NCI-H1105 treated with DMSO at 0.1 percent for 48 hours (cell line): ENCODE measurements at places on chromosomes 12 and 14.

DNA sequence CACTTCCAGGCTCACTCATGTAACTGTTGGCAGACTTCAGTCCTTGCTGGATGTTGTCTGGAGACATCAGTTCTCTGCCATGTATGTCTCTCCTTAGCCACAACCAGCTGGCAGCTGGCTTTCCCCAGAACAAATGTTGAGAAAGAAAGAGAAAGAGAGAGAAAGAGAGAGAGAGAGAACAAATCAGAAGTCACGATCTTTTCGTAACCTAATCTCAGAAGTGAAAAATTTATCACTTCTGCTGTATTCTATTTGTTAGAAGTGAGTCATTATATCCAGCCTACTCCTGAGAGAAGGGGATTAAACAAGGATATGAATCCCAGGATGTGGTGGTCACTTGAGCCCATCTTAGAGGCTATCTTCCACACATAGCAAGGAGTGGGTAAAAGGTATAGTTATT is 101.2 kb downstream of the BTG1 start:
- DNase-seq: no peak

GRCh38 chr12:110756611-110757010 is 13.9 kb upstream of the PPP1CC start:
- no peak for DNase-seq

DNA sequence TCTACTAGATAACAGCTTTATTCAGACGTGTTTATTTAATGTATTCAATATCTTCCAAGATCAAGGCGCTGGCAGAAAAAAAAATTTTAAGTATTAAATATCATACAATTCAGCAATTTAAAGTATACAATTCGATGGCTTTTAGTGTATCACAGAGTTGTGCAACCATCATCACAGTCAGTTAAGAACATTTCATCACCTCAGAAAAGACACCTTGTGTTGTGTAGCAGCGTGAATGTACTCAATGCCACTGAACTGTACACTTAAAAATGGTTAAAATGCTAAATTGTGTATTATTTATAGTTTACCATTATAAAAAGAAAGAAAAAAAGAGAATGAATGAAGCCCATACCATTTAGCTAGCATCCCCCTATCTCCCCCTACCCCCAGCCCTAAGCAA is 96.4 kb downstream of the RIN3 start:
- no peak for DNase-seq

DNA sequence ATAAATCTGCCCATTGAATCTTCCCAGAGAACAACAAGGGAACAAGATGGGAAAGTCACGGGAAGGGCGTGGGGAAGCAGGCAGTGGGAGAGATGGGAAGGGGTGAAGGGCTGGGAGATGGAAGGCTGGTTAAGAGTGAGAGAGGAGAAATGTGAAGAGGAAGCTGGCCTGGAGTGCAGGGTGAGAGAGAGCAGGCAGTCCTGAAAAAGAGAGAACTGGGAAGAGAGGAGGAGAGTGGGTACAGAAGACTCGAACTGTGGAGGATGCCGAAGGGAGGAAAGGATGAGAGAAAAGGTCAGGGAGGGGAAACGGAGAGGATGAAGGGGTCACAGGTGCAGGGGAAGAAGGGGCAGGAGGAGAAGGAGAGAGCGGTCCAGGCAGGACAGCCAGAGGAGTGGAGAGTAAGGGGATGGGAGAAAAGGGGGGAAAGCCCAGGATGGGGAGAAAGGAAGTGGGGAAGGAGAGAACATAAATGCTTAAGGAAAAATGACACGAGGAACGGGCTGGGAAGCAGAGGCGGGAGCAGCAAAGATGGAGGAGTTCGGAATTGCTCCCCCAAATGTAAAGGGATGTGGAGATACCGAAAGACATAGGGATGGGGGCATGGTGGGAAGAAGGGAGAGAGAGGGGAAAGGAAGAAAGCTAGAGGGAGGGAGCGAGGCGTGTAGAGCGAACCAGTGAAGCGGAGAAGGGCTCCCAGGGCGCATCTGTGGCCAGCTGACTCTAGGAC is 1.2 kb downstream of the PIANP start:
- DNase-seq: no peak

DNA sequence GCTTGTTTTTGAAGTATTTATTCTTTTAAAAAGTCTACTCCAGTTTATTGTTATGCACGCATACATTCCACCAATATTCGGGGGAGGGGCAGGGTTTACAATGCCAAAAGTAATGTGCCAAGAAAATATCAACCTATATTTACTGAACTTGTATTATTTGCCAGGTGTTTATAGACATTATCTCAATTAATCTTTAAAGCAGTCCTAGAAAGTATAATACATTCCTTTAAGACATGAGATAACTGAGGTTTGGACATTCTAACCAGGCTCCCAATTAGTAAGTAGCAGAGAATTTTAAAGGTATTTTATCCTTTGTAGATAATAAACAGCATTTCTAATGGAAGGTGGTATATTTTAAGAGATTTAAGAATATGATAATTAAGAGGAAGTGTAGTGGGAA is 124.5 kb upstream of the LRIG3 start:
- no peak for DNase-seq

- DNase-seq: no peak
These were observed 82.3 kb downstream of the SYNE3 start for GRCh38 chr14:95434121-95434520.

GRCh38 chr12:66885115-66885875 is 206.4 kb upstream of the GRIP1 start:
- no peak for DNase-seq

- DNase-seq: no peak
These were observed 428.0 kb upstream of the TMTC1 start for GRCh38 chr12:30211743-30212142.

DNA sequence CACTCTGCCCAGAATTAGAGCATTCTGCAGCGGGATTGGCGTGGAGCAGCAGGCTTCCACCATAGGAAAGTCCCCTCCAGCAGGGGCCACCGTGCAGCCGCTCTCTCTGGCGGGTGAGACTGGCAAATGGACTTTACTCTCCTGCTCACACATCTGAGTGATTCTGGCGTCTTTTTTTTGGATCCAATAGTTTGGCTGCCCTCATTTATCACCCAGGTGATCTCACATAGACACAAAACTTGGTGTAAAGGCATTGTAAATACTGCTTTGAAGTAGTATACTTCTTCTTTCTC is 130.3 kb downstream of the TGFB3 start:
- DNase-seq: no peak

GRCh38 chr12:85301051-85301450 is 21.0 kb downstream of the ALX1 start:
- no peak for DNase-seq

- no peak for DNase-seq
These were observed 96.4 kb downstream of the TMEM260 start for GRCh38 chr14:56676042-56676441.

DNA sequence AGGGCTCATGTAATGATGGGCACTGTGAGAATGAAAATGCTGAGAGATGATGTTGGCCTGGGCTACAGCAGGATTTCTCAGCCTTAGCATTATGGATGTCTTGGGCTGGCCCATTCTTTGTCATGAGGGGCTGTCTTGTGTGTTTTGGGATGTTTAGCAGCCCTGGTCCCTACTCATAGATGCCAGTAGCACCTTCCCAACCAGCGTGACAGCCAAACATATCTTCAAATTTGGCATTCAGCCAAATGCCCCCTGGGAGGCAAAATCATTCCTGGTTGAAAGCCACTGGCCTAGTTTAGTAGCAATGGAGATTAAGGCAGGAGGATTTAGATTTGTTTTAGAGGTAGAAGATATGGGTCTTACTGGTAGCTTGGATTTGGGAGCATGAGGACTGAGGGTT is 26.6 kb downstream of the UBE3B start:
- peak; percentile 13 for DNase-seq

GRCh38 chr12:15477761-15478160 is 155.5 kb downstream of the PTPRO start:
- DNase-seq: no peak

DNA sequence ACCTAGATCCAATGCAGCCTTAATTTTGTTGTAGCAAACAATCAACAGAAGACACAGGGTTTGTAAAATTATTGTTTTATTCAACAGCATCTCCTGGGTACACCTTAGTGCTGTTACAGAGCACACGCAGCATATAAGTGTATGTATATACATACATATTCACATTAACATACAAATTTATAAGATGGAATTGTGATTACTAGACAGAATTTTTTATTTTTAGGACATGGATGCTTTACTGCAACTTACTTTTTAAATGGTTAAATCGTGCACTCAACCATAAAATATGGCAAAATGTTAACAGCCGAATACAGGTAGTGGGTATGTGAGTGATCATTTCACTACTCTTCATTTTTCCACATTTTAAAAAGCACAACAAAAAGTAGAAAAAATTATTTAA is 16.6 kb downstream of the HEATR5A start:
- DNase-seq: no peak

DNA sequence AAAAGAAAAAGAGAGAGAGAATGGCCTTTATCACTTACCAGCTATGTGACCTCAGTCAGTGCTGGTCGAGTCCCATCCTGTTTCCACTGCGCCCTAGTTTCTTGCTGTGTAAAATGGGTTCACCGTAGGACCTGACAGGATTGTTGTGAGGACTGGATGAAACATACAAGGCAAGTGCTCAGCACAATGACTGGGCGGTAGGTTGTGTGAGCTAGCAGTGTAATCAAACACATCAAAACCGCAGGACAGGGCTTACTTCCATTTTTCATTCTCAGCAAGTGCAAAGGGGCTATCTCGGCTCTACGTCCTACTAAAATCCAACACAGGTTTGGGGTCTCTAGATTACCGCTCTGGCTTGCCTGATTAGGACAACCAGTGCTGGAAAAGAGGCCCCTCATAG is 36.4 kb upstream of the ATXN2 start:
- no peak for DNase-seq
